ENCODE measurements at places on chromosomes 11 and 22. TPM values are rescaled to one million over a fixed set of nuclear protein-coding genes. Genes with fewer than 3 reads are reported as not detected.

DNA sequence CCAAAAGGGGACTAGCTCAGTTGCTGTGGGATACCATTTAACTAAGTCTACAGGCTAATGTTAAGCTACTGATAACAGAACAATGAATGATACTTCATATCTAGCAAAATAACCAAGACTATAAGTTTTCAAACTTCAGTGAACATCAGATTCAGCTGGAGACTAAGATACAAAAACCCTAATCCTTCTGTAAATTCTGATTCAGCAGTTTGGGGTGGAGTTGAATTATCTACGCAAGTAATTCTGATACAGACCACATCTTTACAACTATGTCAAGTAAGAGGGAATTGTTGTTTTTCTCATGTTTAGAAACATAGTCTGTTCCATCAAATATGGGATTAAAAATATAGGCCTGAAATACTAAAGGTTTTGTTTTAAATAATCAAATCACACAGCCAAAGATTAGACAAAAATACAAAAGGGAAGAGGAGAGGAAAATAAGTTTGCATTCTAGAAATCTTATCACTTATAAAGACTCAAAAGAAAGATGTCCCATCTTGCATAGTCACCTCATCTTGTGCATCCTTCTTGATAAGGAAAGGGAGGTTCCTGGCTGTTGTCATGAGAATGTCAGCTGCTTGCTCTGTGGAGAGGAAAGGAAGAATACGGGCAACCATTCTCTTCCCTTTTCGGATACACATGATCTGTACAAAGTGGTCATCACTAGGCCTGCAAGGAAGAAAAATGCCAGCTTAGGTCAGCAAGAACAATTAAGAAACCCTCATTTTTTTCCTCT, 21.4 kb downstream of the PATL1 start:
- DNase-seq: no peak

GRCh38 chr11:1353383-1354124, 36.2 kb upstream of the BRSK2 start:
- no peak for DNase-seq

- no peak for DNase-seq
Measured at GRCh38 chr11:71999798-72000197, 1.1 kb downstream of the IL18BP start.

- DNase-seq: no peak
Measured at GRCh38 chr11:107598225-107599139, 7.5 kb downstream of the ELMOD1 start.

DNA sequence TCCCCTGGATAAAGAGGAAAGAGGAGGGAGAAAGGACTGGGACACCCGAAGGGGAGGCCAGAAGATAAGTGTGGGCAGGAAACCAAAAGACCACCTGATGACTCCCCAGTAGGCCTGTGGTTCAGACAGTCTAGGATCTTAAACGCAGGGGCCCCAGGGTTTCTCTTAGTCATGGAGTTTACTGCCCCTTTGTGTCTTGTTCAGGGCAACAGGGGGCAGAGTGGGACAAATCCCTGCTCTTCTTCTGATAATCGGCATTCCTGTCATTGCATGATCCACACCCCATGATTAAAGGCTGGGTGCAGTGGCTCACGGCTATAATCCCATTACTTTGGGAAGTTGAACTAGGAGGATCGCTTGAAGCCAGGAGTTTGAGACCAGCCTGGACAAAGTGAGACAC, 4.7 kb upstream of the TMPRSS13 start:
- DNase-seq: no peak

DNA sequence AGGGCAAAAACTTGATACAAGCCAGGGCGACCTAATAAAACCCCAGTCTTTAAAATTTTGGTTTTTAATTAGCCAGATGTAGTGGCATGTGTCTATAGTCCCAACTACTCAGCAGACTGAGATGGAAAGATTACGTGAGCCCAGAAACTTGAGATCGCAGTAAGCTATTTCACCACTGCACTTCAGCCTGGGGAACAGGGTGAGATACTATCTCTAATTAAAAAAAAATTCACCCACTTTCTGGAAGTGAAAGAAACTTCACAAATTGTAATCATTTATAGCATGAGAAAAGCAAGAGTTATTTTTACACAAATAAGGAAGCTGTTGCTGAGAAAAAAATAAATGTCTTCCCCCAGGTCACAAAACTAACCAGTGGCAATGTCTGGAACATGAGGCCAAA, 882 bp upstream of the GLYATL2 start:
- DNase-seq: no peak

DNA sequence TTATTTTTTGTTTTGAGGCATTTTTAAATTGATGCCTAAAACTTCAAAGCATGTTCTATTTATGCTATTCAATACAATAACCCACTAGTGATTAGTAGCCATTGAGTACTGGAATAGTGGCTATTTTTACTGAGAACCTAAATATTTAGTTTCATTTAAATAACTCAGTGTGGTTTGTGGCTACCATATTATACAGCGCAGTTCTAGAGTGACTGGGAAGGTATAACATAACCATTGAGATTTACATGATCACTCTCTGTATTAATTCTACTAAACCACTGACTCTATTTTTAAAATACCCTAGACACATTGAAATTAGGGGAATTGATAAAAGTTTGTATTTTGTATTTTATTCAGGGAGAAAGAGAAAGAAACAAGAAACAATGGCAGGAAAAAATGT, 441.2 kb downstream of the CNTN5 start:
- no peak for DNase-seq

DNA sequence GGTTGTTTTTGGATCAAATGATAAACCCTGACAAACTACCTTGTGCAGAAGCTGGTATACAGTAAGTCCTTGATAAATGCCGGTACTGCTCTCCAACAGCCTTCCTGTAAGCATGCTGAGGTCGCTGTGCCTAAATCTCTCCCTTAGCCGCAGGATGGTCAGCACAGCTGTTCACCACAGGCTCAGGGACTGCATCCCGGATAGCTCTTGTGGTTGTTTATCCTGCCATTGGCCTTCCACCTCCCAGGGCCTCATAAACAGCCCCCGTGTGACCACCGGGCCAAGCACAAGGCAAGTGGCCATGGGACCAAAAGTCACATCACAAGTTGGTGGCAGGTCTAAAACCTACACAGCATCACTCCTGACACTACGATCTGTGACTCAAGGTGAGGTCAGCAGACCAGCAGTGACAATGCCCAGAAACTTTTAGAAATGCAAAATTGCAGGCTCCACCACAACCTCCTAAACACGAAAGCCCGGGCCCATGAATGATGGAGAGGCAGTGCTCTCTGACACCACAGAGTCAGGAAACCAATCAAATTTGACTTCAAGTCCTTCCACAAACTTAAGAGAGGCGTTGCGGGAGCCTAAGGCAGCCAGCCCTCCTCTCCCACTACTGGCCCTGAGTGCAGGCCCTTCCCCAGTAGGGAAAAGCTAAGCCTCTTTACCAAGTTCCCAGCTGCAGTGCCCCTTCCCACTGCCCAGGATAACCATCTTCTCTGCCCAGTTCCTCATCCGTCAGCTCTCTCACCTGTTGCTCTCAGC, 3.9 kb downstream of the SPATA19 start:
- no peak for DNase-seq

GRCh38 chr11:124153821-124154220, 29.3 kb upstream of the OR10D3 start:
- DNase-seq: no peak

- DNase-seq: no peak
Measured at GRCh38 chr11:72637198-72637597, 37.0 kb downstream of the PDE2A start.

Gene KRTAP5-2
- not detected for total RNA-seq

DNA sequence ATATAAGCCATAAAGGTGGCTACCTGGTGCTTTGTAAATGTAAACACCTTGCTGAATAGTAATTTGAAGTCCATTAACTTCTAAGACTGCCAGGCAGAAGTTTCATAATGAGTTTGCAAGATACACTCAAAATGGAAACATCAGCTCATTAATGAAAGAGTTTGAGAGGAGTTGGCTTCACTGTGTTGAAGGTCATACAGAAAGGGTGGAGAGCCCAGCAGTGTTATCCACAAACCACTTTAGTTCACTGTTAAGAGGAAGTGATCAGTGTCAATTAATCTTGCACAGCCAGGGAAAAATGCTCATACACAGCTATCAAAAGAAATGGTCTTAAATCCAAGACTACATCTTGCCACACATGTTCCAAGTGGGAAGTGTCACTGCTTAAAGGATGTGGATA, 689.4 kb downstream of the JRKL start:
- no peak for DNase-seq

DNA sequence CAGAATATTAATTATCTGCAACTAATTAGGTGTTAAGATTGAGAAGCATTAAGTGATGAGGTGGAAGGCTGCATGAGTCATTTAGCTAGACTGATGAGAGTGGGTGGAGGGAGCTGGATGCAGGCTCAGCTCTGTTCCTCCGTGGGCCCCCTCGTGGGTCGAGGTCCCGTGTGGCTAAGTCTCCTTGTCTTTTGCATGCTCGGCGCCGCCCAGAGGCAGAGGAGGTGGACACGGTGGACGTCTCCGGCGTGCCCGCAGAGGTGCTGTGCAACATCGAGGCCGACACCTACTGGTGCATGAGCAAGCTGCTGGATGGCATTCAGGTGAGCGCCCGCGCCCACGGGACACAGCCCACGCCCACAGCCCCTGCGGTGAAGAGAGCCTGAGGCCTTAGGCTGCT, 211.6 kb downstream of the TBC1D22A start:
- no peak for DNase-seq

Gene FAM89B
- 68.5 TPM for total RNA-seq

Gene KRTAP5-7
- not detected for total RNA-seq

Gene B4GALNT4
- total RNA-seq: 31.6 TPM

GRCh38 chr11:12606597-12606996, 67.6 kb upstream of the TEAD1 start:
- DNase-seq: no peak

Gene CCDC81
- total RNA-seq: not detected

DNA sequence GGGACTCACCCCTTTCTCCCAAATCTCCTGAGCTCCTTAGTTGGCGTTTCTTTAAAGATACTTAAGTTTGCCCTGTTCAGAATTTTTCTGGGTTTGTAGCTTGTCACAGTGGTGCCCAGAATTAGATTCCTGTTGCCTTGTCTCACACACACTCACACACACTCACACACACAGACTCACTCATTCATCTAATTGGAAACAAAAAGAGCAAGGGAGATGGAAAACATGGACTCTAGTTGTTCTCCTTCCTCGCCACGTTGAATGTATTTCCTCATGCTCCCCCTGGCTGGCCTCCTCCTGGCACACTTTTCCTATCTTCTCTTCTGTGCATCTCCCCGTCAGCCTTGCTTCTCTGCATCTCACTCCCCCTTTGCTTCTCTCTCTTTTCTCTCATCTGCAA, 752.3 kb downstream of the NTM start:
- no peak for DNase-seq
